ENCODE measurements at places on chromosomes 3 and 15. TPM values are rescaled to one million over a fixed set of nuclear protein-coding genes. Genes with fewer than 3 reads are reported as not detected.

Gene CASR
- total RNA-seq: not detected

Gene RNU5B-1
- total RNA-seq: not detected

Gene MKRN3
- total RNA-seq: 7.9 TPM

Gene EOMES
- total RNA-seq: 2.5 TPM

Gene MOBP
- total RNA-seq: not detected

Gene GAP43
- total RNA-seq: not detected

Gene HYKK
- total RNA-seq: 19.8 TPM

Gene GPR156
- total RNA-seq: 0.39 TPM

Gene UROC1
- total RNA-seq: not detected

Gene ATP13A5
- not detected for total RNA-seq

Gene DNAH1
- 2.4 TPM for total RNA-seq

Gene ACTRT3
- total RNA-seq: 1.7 TPM

Gene WDR93
- 0.18 TPM for total RNA-seq

Gene LPCAT4
- total RNA-seq: 58.5 TPM

Gene LRRC31
- total RNA-seq: not detected

Gene SLC22A14
- total RNA-seq: 0.13 TPM

Gene MLF1
- total RNA-seq: 51.4 TPM

Gene CIB1
- total RNA-seq: 193 TPM

Gene CADM2
- 0.64 TPM for total RNA-seq

Gene ALCAM
- total RNA-seq: 32.3 TPM

Gene TICRR
- total RNA-seq: 20.5 TPM

Gene VEPH1
- 0.51 TPM for total RNA-seq

Gene ARPIN
- 6.3 TPM for total RNA-seq

Gene LDHAL6B
- total RNA-seq: not detected

Measured in Panc1 (cell line).